ENCODE measurements at places on chromosomes 1 and 21. TPM values are rescaled to one million over a fixed set of nuclear protein-coding genes. Genes with fewer than 3 reads are reported as not detected.

Gene KCND3
- 12.1 TPM for total RNA-seq

Gene UBE4B
- 37.0 TPM for total RNA-seq

Gene CATSPERE
- total RNA-seq = 2.7 TPM

Gene TRIM67
- total RNA-seq = 0.09 TPM

Gene C1QTNF12
- 1.5 TPM for total RNA-seq

Gene CLEC20A
- total RNA-seq = not detected

DNA sequence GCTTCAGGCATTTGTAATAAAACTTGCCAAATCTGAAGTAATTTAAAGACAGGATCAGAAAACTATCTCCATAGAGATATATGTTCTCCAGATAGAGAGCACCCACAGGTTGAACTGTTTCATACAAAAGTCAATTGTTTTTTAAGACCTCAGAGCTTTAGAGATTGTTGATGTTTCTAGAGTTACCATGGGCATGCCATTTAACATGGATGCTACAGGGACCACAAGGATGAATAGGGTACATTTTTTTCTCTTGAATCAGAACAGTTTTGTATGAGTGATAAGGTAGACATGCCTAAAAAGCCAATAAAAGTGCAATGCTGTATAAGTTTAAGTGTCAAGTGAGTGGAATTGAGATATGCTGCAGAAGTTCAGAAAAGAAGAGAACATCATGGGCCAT is 511.0 kb upstream of the CAMK1G start:
- no peak overlapping the region for H3K27ac ChIP-seq
- no peaks in the 10 kb centered on the region for H3K36me3 ChIP-seq
- no peaks in the 10 kb centered on the region for H3K27me3 ChIP-seq
- no peak for DNase-seq
- no peak overlapping the region for H3K4me3 ChIP-seq

DNA sequence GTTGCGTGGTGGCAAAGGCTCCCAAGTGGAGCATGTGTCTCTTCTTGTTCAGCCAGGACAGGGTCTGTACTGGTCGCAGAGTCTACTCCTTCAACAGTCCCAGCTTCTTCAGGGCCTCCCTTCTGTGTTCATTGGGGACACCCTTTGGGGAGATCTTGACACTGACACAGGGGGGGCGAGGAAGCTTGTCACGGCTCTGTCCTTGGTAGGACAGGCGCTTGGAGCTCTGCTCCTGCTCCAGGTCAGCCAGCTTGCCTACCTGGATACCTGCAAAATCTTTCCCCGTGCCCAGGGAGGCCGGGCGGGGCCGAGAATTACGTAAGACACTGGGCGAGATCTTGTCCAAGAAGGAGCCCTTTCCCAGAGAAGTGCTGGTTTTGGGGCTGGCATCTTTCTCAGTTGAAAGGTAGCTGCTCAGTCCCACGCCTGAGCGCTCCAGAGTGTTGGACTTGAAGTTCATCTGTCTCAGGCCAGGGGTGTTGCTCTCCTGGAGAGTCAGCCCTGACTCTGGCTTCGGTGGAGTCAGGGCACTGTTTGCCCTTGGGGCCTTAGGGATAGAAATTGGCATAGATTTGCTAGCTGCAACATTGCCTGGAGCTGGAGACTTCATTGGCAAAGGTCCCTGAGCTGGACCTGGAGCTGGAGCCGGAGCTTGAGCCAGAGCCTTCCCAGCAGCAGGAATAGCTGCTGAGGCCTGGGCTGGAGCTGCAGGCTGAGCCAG is 10.5 kb downstream of the C1orf116 start:
- peak overlapping the region; percentile 81 for H3K27ac ChIP-seq
- H3K27me3 ChIP-seq = no peaks in the 10 kb centered on the region
- no peaks in the 10 kb centered on the region for H3K4me1 ChIP-seq
- H3K4me3 ChIP-seq = no peak overlapping the region
- no peak for DNase-seq

GRCh38 chr1:24364975-24365678 is 46.0 kb downstream of the GRHL3 start:
- DNase-seq = peak; percentile 49
- no peaks in the 10 kb centered on the region for H3K27me3 ChIP-seq
- H3K4me1 ChIP-seq = no peaks in the 10 kb centered on the region
- H3K27ac ChIP-seq = no peak overlapping the region
- no peaks in the 10 kb centered on the region for H3K36me3 ChIP-seq

DNA sequence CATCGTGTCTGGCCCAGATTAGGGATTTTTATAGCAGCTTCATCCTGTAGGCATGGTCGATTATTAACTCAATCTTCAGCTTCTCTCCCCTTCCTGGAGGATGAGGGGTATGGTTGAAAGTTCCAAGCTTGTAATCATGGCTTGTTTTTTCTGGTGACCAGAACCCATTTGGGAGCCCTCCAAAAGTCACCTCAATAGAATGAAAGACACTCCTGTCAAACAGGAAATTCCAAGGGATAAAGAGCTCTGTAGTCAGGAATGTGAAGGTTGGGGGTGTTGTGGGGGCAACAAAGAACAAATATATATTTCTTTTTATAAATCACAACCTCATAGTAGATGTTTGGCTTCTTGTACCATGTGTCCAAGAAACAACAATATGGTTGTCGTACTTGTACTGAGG is 212.7 kb upstream of the ESRRG start:
- no peak overlapping the region for H3K4me3 ChIP-seq
- H3K4me1 ChIP-seq = no peaks in the 10 kb centered on the region
- no peaks in the 10 kb centered on the region for H3K27me3 ChIP-seq
- H3K27ac ChIP-seq = no peak overlapping the region
- no peak for DNase-seq

DNA sequence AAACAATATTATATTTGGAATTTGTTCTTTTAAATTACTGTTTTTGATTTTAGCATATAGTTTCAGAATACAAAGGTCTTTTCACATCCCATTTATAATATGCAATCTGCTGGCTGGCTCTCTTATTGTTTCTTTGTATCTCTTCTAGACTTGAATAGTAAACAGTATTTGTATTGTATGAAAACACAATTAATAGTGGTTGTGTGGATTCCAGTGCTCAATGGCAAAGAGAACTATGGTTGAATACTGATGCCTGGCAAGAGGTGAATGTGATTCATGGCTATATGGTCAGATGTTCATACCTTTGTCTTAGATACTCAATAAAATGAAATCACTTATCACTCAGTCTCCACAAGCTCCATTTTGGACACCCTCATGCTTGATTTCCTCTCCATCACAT is 37.2 kb downstream of the OR6Y1 start:
- H3K4me3 ChIP-seq = no peak overlapping the region
- no peaks in the 10 kb centered on the region for H3K36me3 ChIP-seq
- no peak overlapping the region for H3K27ac ChIP-seq

DNA sequence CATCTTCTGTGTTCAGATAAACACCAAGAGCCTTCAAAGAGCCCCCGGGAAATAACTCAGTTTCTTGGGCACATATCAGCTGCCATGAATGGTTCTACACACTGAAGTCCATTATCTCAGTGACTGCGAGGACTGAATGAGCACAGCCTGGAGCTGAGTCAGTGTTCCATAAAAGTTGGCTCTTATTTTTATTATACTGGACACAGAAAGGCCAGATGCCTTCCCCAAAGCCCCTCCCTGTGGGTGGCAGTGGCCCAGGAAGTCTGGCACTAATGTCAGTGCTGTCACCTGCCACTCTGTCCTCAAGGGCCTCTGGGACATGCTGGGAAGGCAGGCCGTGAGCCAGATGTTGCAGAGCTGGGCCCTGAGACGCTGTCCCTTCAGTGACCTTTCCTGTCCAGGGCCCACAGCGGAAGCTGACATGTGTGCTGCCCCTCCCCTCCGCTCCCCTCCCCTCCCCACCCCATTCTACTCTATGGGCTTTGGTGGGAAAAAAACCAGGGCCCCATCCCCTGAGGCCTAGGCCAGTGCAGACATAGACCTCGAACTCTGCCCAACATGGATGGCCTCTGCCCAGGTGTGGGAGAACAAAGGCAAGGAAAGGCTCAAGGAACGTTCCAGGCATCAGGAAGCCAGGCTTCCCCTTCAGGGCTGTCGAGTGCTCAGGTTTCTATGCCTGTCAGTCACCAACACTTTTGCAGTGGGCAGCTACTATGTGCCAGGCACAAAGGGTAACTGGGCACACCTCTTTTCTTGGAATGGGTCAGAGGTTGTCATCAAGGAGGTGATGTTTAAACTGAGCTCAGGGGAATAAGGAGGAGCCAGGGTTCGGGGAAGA is 22.4 kb upstream of the NPPB start:
- no peak overlapping the region for H3K27ac ChIP-seq
- peaks cover 4% of the 10 kb centered on the region for H3K27me3 ChIP-seq
- peak; percentile 77 for DNase-seq
- no peaks in the 10 kb centered on the region for H3K36me3 ChIP-seq
- no peak overlapping the region for H3K4me3 ChIP-seq
- peaks cover 30% of the 10 kb centered on the region for H3K4me1 ChIP-seq
